ENCODE measurements at places on chromosomes 11 and 22.

DNA sequence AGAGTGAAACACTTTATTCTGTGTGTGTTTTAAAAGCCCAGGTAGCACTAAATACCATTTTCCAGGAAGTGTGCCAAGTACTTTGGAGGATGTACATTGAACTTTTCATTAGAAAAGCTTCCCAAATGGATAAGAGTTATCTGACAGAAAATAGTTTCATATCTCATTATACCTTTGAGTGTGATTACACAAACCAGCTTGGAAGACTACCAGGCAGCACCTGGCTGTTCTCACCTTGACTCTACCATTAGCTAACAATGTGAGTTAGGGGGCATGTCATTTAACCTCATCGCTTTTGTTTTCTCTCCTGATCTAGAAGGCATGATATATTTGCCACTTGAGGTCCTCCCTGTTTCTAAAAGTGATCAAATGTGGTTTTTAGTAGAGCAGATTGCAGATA is 50.2 kb downstream of the GRM5 start:
- DNase-seq, result no peak

- DNase-seq, result no peak
Measured at GRCh38 chr11:1263010-1263409, 40.1 kb downstream of the MUC5B start.

- no peak for DNase-seq
Measured at GRCh38 chr22:44459551-44459950, 38.5 kb downstream of the RTL6 start.

GRCh38 chr22:37196539-37197450 is 8.7 kb upstream of the C1QTNF6 start:
- DNase-seq, result peak; percentile 14

DNA sequence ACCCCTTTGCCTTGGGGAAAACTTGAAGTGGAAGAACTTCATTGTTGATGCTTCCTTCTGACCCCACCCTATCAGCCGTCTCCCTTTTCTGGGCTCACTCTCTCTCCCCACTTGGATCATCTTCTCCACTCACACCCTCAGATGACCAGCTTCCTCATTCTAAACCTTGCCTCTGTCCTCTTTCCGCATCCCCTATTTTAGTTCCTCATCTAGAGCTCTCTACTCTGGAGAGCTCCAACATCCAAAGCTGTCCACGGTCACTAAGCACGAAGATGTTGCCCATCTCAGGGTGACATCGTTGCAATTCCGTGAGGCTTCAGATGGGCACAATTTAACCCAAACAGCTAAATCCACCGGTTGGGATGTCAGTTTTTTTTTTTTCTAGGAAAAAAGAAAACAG is 31.6 kb upstream of the ME3 start:
- DNase-seq, result no peak

DNA sequence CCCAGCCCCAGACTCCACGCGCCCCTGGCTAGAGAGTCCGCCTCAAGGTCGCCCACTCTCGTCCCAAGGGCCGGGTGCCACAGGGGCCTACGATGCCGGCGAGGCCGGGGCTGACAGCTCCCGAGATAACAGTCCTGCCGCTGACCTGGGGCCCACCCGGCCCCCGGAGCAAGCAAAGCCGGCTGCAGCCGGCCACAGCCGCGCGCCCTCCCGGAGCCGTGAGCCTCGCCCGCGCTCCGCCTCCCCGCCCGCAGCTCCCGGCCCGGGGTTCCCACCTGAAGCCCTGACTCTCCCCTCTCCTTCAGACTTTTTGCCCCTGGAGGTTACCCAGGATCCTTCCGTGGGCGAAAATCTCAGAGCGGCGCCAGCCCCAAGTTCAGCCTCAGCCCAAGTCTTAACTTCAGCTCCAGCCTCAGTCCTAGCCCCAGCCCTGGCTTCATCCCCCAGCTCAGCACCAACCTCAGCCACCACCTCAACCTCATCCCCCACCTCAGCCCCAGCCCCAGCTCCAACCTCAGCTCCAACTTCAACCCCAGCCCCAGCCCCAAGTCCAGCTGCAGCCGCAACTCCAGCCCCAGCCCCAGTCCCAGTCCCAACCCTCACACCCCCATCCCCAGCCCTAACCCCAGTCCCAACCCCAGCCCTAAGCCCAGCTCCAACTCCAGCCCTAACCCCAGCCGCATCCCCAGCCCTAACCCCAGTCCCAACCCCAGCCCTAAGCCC is 1.7 kb downstream of the KLHDC7B start:
- no peak for DNase-seq

DNA sequence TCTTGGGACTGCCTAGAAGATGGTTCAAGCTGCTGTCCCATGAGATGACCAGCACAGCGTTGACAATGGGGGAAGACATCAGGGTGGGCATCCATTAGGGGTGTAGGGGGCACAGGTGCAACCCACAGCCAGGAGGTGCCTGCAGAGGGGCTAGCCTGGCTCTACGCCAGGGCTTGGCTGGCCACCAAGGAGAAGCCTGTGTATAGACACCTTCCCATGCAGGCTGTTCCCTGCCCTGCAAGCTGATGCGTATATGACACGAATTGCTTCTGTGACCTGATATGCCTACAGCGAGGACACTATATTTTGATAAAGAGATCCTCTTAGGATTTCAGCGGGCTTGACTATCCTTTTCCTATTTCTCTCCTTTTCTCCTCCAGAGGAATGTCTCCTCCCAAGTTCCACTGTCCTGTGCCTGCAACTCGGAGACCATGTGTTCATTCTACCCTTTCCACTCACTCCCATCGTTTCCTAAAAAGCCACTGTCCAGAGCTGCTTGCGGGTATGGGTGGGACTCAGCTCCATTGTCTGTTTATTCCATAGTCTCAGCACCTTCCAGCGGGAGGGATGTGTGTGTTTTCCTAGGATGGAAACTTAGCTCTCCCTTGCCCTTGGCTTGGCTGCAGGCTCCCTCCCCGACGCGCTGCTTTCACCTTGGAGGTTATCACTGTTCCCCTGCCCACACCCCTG is 56.1 kb downstream of the ST14 start:
- DNase-seq, result no peak

DNA sequence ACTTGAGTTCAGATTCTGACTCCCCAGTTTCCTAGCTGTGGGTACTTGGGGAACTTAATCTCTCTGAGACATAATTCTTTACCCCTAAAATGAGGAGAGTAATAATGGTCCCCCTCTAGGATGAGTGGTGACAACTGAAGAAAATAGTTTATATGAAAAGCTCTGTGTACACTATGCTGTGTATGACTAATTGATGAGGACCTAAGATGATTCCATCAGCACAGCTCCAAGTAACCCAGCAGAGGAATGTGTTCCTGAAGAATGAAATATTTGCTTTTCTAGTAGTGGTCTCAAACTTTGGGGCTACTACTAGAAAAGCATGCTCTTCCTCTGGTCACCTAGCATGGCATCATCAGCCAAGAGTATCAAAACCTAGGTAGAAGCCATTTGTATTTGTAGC is 217.3 kb upstream of the NARS2 start:
- no peak for DNase-seq

- no peak for DNase-seq
Measured at GRCh38 chr11:131099013-131099412, 182.7 kb upstream of the SNX19 start.

GRCh38 chr11:11401960-11402535 is 49.0 kb upstream of the CSNK2A3 start:
- DNase-seq, result no peak

GRCh38 chr11:117876059-117876340 is 458 bp downstream of the FXYD6 start:
- no peak for DNase-seq

GRCh38 chr22:44080936-44081861 is 57.1 kb downstream of the PARVB start:
- DNase-seq, result no peak

GRCh38 chr22:22380098-22381030 is 128.2 kb downstream of the ZNF280B start:
- DNase-seq, result no peak

- DNase-seq, result no peak
Measured at GRCh38 chr11:10503777-10504480, 37.1 kb downstream of the RNF141 start.

GRCh38 chr22:24161909-24162308 is 19.4 kb upstream of the SUSD2 start:
- peak; percentile 84 for DNase-seq

GRCh38 chr11:40235841-40236240 is 1223.6 kb downstream of the LRRC4C start:
- no peak for DNase-seq

DNA sequence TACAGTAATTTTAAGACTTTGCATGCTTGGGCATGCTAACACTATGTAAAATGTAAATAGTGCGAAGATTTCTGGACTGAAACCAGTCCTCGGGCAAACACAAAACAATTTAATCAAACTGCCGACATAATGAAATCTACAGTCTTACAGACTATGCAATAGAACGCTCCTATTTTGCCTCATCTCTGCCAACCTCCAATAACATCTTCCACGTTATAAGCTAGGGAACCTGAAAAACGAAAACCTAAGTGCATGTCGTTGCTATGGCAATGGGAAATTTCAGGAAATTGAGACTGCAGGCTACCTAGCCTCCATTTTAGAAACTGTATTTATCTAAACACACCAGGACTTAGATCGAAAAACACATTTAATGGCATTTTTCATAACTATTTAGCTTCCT is 1.1 kb downstream of the CSTF3 start:
- no peak for DNase-seq

- DNase-seq, result no peak
Measured at GRCh38 chr22:31332010-31332409, 14.1 kb downstream of the PATZ1 start.

- DNase-seq, result no peak
Measured at GRCh38 chr11:85231588-85231987, 395.6 kb downstream of the DLG2 start.

All from cerebellar nuclear complex (tissue), 1 donor.